ENCODE measurements at places on chromosomes 6 and 20.

DNA sequence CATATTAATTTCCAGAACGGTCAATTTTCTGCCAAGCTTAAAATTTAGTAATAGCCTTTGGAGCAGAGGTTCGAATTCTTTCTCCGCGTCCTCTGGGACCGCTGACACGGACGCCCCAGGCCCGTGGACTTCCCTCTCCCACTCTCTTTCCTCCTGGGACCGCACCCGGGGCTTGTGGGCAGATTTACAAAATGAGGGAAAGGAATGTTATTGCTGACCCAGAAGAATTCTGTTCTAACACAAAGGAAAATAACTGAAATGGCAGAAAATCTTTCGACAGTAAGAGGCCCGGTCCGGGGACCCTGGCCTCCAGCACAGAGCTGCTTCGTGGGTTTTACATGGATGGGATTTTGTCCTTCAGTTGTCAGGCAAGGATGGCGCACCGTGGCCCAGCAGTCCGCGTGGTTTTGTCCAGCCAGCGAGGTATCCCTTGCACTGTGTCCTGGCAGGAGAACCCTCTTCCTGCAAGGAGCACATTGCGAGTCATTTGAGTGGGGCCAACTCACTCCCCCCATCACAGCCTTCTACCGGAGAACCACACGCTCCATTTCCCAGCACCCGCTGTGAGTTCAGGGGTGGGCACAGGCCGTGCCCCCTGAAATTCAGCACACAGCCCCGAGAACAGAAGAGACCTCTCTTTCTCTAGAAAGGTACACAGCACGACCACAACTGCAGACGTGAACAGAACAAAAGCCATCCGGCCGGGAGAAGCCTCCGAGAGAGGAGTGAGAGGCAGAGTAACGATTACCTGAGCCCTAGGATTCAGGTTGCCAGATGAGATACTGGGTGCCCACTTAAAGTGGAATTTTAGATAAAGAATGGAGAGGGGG lies 106.0 kb upstream of the AFDN start:
- no peak for DNase-seq

DNA sequence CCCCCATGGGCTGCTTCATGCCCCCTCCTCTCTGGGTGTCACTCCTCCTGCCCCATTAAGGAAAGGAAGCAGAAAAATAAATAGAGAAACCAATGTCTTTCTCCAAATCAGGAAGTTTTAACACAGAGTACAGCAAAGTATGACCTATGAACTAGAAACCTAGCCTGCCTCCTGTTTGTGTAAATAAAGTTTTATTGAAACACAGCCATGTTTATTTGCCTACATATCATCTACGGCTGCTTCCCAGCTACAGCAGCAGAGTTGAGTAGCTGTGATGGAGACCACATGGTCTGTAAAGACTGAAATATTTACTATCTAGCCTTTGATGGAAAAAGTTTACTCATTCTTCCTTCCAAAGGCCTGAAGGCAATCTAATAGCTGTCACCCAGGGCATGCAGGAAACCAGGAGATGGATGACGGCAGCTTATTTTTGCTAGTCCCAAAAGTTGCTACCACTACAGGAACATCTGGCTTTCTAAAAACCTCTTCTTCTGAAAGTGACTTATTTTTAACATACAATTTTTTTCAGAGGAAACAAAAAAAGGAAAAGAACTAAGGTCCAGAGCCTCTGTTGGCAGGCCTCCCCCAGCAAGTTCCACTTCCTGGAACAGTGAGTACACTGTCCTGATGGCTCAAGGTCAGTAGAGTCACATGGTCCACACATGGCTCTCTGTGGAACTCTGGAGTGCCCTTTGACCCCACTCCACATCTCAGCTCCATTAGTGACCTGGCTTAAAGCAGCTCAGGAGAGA lies 287.8 kb downstream of the PTPRT start:
- no peak for DNase-seq

GRCh38 chr6:64590965-64591675 lies 955.5 kb downstream of the PHF3 start:
- no peak for DNase-seq

DNA sequence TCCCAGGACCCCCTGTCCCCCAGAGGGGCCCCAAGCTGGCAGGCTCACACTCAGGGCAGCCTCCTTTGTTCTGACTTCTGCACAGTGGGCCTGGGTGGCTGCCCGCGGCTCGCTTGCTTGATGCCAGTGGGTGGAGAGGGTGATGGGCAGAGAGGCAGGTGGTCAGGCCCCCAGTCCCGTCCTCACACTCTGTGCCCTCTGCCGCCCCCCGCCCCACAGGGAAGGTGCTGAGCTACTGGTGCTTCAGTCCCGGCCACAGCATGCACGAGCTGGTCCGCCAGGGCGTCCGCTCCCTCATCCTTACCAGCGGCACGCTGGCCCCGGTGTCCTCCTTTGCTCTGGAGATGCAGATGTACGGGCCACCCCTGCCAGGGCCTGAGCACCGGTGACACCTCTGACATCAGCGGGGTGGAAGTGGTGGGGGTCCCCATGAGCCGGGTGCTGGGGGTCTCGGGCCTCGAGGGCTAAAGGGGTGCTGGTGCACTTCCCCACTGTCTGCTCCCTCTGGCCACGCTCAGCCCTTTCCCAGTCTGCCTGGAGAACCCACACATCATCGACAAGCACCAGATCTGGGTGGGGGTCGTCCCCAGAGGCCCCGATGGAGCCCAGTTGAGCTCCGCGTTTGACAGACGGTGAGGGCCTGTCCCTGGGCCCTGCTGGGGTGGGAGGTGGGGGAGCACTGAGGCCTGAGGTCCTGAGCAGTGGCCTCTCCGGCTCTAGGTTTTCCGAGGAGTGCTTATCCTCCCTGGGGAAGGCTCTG lies 8.9 kb upstream of the TNFRSF6B start:
- no peak for DNase-seq

All from substantia nigra (tissue), 51 donors.